Activated T-helper 2 cell treated with anti-CD3 and anti-CD28 coated beads, Interferon-gamma antibody, Interleukin-2, Interleukin-4, amounts not matched to agents 10 μg/mL and 5 μg/mL and 100 μg/mL, durations not matched to agents 14 hours and 24 hours and 36 hours (primary cell): ENCODE measurements at places on chromosomes 13 and 19.

- DNase-seq = no peak
Measured at GRCh38 chr13:66159511-66159910, 1070.6 kb downstream of the PCDH9 start.

- DNase-seq = no peak
Measured at GRCh38 chr13:46232281-46232680, 20.6 kb downstream of the LRRC63 start.

DNA sequence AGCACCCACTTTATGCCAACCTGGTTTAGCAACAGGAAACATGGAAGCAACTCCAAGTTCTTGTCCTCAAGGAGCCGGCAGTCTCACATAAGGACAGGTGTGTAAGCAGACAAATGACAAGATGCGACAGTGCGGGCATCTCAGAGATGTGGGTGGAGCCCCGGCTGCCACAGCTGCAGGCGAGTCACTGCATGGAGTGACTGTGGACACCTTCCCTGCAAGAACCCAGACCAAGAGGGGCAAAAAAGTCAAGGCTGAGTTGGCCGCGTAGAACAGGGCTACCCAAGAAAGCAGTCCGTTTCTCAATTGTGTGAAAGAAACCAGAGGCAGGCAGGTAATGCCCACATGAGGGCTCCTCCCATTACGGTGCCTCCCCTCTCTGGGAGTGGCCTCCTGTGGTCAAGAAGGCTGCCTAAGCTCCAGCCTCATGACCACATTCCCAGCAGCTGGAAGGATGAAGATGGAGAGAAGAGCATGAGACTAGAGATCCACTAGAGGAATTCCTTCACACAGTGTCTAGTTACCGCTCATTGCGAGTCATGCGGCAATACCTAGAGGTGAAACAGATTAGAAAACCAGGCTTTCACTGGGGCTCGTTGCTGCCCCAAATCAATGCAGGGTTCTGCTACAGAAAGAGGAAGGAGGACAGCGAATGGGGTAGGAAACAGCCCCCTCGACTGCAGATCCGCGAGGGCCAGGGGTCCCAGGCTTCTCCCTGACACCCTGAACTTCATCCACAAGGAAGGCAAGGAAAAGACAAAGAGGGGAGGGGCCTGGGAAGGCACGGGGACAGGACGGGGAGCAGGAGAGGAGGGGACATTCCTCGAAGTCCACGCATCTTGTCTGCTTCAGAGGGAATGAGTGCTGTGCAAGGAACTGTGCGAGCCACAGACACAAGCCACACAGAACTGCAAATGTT is 80.2 kb downstream of the SPACA7 start:
- DNase-seq = no peak

GRCh38 chr13:80276371-80277289 is 64.3 kb downstream of the SPRY2 start:
- DNase-seq = no peak

GRCh38 chr19:54096617-54097106 is 3.9 kb downstream of the OSCAR start:
- no peak for DNase-seq

DNA sequence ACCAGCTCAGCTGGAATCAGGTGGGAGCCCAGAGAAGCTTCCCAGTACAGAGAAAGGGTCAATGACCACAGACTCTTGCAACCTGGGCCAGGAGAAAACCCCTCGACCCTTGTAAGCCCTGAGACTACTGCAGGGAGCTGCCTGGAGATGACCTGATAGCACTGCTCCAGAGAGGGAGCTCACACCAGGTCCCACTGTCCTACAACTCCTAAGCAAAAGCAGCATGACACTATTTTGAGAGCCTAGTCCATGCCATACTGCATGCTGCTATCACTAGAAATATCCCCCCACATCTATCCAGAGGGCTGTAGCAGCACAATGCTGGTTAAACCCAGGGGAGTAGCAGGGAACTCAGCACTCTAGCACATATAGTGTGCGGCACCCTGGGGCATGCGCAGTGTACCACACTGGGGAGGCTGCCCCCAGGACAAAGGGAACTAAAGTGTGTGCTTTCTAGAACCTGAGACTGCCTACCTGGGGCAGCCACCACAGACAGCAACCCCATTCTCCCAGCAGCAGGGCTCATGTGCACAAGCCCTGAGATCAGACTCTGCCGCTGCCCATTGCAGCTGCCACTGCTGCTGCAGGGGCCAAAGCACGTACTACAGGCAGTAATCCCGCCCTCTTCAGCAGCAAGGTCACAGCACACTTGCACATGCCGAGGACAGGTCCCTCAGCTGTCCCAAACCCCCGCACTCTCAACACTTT is 27.1 kb upstream of the N4BP2L1 start:
- DNase-seq = no peak

- DNase-seq = no peak
Measured at GRCh38 chr13:99892866-99893504, 78.6 kb downstream of the ZIC5 start.

DNA sequence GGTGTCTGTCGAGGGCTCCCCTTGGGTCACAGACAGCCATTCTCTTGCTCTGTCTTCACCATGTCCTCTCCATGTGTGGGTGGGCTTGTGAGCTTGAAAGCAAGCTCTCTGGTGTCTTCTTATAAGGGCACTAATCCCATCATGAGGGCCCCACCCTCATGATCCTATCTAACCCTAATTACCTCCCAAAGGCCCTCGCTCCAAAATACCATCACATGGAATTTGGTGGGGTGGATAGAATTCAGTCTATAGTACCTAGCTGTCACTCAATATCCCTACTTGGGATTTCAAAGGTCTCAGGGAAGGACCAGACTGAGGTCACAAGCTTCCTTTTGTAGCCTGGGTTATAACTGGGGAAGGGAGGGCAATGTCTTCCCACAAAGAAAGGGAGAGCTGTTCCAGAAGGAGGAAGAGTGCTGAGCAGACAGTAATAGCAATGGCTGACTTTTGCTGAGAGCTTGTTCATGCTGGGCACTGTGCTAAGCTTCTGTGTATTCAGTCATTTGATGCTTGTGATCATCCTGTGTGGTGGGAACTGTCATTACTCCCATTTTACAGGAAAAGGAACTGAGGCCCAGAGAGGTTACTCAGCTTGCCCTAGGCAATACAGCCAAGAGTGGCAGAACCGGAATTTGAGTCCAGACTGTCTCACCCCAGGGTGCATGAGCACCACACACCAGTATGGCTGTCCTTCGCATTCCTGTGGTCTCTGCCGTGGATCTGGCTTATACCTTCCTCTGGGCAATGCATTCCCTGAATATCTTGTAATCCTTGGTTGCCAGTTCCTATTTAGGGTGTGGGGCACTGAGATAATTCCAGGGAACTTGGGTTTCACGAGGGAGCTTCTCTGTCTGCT is 8.2 kb downstream of the FXYD5 start:
- DNase-seq = no peak

GRCh38 chr13:77528834-77529500 is 6.5 kb upstream of the SCEL start:
- no peak for DNase-seq

DNA sequence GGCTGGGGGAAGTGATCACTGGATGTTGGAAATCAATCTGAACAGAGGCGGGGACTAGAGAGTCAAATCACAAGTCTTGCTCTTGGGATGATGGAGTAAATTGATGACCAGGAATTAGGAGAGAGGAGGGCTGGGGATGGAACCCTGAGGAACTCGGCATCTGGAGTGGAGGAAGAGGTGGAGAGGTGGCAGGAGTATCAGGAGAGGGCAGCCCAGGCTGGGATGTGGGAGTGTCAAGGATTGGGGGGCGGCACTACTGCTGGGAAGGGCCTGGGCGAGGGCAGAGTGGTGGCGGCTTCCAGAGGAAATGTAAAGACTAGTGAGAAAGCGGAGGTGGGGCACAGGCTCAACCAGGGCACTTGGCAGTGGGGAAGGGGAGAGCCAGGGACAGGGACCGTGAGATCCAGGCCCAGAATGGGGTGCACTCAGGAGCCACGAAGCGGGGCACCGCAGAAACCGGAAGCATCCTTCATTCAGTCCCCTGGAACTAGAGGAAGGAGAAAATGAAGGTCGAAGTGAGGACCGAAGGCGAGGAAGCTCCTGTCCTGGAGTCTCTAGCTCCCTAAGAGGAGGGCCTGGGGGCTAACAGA is 81.2 kb upstream of the GPR183 start:
- no peak for DNase-seq

GRCh38 chr13:99894840-99895443 is 76.6 kb downstream of the ZIC5 start:
- DNase-seq = no peak

DNA sequence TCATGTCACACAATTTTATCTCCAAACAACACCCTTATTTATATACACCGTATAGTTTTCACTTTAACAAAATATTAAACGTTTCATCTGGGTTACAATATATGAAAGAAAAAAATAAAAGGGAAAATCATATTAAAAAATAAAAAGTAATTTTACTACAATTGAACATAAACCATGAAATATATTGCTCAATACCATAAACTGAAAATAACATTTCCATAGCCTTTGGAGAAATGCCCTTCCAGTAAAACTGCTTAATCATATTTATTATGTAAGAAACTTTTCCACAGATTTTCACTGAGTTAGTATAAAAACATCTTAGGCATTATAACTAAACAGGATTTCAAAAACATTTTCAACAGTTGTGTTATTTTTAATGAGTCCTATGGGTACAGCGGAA is 1.5 kb upstream of the ZNF347 start:
- DNase-seq = no peak

DNA sequence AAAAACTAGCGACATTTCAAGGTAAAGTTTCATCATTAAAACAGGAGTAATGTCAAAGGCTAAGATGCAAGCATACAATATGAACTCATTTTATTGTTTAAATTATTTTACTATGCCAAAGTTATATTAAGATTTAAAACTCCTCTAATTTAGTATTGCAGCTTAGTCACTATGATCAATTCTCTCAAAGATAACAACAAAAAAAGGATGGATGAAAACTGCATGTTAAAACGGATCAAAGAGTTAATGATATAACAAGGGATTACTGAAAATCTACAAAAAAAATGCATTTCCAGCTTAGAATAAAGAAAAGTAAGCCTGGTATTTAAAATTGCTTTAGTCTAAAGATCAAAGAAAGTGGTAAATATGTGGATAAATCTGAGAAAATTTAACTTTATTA is 587.8 kb upstream of the PCDH20 start:
- DNase-seq = no peak

GRCh38 chr19:45812297-45812696 is 2.8 kb downstream of the RSPH6A start:
- no peak for DNase-seq

DNA sequence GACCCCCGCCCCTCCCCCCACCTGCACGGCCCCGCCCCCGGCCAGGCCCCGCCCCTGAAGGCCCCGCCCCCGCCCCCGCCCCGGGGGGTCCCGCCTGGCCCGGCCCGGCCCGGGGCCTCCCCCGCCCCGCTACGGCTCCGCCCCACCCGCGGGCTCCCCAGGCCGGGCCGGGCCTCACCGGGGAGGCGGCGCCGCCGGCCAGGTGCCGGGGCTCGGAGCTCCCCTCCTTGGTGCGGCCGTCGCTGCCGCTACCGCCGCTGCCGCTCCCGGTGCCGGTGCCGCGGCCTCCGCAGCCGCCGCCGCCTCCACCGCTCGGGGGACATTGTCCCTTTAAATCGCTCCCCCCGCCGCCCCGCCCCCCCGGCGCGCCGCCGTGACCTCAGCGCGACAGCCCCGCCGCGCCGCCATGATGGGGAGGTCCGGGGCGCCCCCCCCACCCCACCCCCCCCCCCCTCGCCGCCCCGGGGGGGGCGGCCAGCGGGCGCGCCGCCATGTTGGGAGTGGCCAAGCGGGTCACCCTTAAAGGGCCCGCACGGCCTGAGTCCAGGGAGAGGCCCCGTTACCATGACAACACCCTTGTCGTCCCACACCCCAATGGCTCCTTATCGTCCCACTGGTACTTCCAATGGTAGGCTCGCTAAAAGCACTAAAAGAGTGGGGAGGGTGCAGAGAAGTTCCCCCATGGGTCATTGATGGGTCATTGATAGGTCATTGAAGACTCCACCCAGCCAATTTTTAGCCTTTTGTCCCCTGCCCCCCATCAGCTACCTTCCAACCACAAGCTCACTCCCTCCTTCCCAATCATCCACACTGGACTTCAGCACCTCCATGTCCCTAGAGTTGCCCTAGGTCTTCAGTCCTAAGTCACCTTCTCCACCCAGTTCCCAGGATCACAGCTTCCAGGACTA is at the start of gene WIZ:
Gene WIZ (minus strand): TSS at position 337 of the 908 bp plus-strand sequence. CDS start 1,649 bp downstream, outside the sequence.
- peak; percentile 72 for DNase-seq

DNA sequence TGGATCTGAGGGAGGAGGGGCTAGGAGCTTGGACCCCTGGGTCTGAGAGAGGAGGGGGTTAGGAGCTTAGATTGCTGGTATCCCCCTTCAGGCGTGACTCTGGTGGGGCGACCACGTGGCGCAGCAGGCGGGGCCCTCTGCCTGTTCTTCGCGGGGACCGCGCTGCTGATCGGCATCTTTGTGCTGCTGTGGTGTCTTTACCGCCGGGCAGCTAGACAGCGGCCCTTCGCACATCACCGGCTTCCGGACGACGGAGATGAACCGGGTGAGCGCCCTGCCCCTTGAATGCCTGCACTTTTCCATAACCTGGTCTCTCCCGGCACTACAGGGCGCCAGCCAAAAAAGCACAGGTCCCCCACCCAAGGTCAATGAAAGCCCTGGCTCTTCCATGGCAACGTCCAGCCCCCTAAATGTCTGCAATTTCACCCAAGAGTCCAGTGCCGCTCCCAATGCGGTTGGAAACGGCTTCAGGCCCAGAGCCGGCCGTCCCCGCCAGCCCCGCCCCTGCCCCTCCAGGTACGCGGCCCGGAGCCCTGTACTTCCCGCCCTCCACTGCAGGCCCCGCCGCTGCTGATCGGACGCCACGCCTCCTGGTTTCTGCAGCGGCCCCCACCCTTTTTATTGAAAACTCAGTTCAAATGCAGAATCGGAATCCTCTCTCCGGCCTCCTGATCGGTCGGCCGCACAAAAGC is 2.8 kb downstream of the GFY start:
- no peak for DNase-seq

GRCh38 chr13:38898481-38898880 is 92.2 kb downstream of the STOML3 start:
- DNase-seq = no peak

DNA sequence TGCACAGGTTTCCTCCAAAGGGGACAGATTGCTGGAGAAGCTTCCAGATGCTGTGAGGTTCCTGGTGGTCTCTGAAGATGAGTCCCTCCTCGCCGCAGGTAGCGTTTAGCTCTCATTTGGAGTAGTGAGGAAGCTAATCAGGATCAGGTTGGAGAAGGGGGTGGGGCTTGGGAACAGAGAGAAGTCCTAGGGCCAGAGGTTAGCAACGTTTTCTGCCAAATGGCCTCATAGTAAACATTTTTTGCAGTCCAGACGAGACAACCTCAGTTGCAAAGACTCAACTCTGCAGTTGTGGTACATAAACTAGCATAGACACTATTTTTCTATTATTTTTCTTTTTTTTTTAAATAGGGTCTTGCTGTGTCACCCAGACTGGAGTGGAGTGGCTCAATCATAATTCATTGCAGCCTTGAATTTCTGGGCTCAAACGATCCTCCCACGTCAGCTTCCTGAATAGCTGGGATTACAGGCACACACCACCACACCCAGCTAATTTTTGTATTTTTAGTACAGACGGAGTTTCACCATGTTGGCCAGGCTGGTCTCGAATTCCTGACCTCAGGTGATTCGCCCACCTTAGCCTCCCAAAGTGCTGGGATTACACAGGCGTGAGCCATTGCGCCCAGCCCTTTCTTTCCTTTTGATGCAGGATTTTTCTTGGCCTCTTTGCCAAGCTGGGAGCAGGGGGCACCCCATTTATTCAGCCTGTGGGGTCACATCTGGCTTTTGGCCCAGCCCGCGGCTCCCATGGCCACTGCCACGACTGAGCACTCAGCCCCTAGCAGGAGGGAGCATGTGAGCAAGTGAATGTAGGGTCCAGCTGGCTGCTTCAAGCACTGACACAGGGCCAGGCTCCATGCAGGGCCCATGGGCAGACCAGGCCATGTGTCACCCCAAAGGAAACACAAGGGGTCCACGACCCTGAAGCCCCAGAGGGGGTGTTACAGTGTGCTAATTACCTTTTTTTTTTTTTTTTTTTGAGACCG is 34.4 kb upstream of the SIN3B start:
- DNase-seq = no peak
